Brain pericyte (primary cell): ENCODE measurements at places on chromosomes 16 and 17.

DNA sequence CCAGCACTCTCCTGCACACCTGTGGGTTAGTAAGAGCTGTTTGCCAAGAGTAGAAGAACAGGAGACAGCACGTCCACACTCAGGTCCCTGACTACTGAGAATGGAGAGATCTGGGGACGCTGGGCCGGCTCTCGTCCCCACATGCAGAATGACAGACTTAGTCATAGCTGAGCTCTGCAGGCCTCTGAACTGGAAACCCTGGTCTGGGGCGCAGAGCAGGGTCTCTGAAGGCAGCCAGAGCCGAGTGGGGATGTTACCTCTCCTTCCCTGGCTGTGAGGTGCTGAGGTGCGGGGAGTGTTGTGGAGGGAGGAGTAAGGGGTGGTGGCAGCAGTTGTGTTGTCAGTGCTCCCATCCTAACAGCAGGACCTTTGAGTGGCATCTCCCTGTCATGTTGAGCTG is 7.2 kb upstream of the JPT2 start:
- no peak for DNase-seq

DNA sequence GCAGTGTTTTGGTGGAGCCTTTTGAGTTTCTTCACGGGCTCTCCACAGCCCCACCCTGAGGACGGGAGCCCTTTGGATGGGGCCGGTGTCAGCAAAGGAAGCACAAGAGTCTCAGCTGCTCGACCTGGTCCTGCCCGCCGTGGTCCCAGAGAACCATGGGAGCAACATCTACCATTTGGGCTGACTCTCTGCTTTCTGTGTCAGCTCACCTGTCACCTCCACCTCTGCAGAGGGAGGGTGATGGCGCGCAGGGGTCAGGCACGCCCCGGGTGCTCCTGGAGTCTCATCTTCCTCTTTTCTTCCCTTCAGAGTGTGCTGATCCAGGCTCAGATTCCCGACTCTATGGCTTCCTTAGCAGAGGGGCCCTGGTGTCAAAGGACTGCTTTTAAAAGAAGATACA is 171.7 kb downstream of the LAT start:
- DNase-seq = no peak

- DNase-seq = no peak
Observed at GRCh38 chr16:46908540-46909372, 24.6 kb downstream of the GPT2 start.

DNA sequence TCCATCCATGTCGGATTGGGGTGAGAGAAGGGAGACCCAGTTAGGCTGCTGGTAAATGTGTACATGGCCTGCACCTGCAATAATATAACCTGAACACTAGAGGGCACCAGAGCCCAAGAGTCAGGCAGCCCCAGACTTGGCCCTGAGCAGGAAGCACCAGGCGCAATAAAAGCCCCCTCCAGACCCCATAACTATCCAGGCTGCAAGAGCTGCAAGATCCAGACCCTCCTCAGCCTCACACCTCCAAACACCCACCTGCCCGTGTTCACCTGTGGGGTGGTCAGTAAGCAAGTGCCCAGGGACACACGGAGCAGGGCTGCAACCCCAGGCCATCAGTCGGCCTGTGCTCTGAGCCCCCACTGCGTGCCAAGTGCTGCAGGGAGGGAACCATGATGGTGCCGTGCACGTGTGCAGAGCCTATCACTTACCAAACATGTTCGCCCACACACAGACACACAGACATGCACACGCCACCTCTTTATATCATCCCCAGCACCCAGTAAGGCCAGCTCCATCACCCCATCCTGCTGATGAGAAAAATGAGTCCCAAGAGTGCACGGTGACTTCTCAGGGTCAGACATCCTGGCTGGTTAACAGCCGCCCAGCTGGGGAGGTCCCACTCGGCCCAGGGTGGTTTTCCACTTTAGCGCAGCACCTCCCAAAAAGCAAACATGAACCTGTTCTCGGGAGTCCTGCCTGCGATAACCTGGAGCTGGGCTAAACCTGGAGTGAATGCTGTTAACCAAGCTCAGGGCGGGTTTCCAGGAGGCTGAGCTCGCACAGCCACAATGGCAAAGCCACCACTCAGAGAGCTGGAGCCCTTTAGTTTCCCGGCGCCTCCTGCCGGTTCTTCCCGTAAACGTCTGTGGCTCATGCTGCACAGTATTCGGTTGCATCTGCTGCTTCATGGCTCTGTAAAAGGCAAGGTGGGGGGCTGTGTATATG is 439.8 kb downstream of the SOX9 start:
- no peak for DNase-seq

GRCh38 chr16:11625769-11626168 is 39.0 kb upstream of the LITAF start:
- no peak for DNase-seq

GRCh38 chr16:85610059-85610445 is 3.1 kb upstream of the GSE1 start:
- DNase-seq = no peak

- DNase-seq = no peak
Observed at GRCh38 chr17:21385281-21385845, 9.2 kb downstream of the KCNJ12 start.

- no peak for DNase-seq
Observed at GRCh38 chr16:49057391-49057790, 224.2 kb downstream of the CBLN1 start.

DNA sequence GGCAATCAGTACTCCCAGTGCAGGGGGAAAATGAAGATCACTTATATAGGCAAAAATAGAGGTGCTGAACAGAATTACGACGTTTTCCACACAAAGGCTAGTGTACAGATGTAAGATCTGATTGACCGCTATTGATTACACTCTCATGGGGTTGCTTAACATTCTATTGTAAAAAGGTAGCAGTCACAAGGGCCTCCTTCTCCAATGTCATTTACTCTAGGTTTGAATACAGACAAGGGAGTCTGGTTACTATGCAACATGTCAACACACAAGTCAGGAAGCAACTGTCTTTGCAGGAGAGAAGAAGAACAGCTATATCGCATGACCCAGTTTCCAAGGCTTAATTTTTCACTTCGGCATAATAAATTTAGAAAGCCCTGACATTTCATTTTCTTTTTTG is 7.9 kb downstream of the KRT37 start:
- DNase-seq = no peak

GRCh38 chr17:37084372-37084771 is 135.6 kb downstream of the AATF start:
- no peak for DNase-seq

DNA sequence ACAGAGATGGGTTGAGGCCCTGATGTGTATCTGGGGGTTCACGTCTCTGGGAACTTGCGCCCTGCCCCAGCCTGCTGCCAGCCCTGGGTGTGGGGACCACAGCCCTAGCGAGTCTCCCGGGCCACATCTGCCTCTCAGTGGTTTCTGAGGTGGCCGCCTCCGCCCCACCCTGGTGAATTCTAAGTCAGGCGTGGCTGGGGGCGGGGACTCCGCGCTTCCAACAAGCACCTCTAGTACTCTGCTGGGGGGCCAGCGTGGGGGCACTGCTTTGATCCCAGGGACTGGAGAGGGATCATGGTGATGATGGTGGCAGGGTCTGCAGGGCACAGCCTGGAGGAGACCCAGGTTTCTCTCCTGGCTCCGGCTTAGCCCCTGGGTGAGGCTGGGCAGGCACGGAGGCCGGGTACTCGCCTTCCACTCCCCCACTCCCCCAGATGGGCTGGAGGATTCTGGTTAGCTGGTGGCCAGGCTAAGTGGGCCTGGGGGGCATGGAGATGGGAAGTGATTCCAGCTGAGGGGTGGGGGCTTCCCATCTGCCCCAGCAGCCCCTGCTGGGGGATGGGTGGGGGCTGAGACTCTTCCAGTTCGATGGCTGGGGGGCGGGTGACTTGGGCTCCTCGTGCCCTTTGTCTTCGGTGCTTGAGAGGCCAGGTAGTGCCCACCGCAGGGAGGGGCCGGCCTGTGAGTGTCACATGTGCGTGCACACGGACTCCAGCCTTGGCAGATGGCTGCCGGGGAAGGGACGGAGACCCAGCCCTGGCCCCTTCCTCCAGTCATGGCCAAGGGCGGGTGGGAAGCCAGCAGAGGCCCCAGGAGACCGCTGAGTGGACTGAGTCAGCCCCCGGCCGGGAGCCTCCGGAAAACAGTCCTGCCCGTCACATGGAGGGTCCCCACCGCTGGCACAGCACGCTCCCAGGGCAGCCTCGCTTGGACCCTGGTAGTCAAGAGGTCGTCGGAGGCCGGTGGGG is 3.9 kb downstream of the GLIS2 start:
- no peak for DNase-seq

GRCh38 chr16:73011926-73012325 is 36.0 kb downstream of the ZFHX3 start:
- DNase-seq = no peak

GRCh38 chr17:52738791-52739190 is 580.3 kb upstream of the CA10 start:
- no peak for DNase-seq

GRCh38 chr17:41777157-41777573 is 9.3 kb downstream of the JUP start:
- no peak for DNase-seq

DNA sequence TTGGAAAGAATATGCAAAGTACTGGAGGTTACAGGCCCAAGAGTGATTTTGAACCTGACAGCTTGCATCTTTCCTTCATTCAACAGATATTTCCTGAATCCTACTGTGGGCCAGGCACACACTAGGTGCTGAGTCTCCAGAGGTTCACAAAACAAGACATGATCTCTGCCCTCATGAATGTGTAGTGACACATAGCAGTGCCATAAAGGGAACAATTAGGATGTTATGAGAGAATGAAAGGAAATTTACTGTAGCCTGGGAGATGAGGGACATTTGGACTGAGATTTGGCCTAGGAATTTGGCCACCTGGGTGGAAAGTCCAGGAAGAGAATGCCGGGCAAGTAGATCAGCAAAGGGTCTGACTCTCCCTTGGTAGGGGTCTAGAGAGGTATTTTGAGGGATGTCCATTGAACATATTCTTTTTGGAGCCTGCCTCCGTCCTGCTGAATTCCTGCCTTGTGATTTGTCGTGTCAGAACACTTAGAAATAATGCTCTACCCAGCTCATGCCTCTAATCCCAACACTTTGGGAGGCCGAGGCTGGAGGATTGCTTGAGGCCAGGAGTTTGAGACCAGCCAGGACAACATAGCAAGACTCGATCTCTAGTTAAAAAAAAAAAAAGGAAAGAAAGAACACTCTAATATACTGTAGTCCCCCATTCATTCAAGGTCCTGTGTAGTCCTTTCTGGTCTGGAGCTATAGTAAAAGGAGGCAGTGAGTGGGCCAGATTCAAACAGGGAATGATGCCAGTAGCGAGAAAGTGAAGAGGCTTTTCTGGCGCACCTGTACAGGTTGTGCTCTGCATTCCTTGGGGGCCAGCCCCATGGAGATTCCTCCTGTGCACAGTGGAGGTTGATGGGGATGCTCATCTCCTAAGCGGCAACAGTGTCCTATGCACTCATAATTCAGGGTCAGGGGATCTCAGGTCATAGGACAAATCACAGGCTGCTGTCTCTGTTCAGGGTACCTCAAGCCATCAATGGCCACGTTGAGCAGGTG is 90.6 kb upstream of the CLEC18A start:
- DNase-seq = no peak

DNA sequence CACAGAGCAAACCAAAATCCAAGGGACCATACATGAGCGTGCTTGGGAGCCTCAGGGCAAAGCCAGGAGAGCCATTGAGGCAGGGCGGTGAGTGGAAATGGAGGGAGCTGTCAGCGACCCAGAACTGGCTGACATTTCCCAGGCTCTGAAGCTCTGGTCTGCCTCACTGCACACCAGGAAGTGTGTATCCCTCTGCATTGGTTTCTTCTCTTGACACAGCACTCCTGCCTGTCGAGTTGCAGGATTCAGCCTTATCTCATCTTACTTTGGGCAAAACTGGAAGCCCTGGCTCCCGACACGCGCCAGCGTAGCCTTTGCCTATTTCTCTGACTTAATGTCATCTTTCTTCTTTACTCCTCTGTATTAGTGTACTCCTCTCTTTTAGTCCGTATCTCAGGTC is 144.7 kb upstream of the HS3ST3A1 start:
- no peak for DNase-seq

DNA sequence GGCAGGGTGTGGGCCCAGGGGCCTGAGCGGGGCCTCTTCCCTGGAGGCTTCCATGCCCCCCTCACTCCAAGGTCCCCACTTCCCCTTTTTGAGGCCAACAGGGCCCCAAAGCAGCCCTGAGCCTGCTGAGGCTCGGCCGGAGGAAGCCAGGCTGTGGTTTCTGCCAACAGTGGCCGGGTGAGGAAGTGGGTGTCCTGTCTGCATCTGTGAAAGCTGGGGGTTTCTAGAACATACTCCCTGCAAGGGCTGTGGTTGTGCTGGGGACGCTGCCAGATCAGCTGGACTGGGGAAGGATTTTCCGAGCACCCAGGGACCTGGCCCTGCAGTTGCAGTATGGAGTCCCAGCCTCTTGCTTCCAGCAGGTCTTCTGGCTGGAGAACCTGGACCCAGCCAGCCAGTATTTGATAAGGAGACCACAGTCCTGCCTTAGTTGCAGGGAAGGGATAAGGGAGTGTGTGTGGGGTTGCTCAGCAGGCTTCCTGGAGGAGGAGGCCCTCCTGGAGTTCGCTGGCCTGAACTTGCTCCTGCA is 15.7 kb downstream of the ADCY7 start:
- no peak for DNase-seq

DNA sequence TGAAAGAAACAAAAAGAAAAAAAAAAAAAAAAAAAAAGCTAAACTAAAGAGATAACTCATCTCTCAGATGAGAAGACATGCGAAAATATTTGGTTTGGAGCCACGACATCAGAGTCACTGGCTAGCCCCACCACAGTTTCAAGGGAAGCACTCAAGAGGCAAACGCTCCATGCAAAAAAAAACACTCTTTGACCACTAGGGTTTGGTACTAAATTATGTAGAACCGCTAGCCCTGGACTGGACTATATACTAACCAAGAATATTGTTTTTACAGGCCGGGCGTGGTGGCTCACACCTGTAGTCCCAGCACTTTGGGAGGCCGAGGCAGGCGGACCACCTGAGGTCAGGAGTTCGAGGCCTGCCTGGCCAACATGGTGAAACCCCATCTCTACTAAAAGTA is 37.3 kb downstream of the METTL16 start:
- DNase-seq = no peak

- DNase-seq = no peak
Observed at GRCh38 chr17:50906443-50906842, 40.3 kb upstream of the TOB1 start.

DNA sequence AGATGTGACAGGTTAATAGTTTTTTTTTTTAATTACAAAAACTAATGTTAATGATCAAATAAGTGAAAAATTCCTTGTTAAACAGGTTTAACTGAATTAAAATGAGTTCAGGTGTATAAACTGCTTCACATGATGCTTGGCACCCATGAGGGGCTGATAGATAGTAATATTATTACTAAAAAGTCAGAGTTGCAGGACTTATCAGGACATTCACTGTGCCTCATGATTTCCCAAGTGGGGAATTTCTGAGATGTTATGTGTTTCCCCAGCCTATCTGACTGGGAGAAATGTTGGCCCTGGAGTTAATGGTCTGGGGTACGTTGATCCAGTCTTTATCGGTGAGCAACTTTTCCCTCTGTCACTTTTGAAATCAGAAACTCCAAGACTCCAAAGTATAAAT is 102.1 kb downstream of the PLCG2 start:
- DNase-seq = no peak

DNA sequence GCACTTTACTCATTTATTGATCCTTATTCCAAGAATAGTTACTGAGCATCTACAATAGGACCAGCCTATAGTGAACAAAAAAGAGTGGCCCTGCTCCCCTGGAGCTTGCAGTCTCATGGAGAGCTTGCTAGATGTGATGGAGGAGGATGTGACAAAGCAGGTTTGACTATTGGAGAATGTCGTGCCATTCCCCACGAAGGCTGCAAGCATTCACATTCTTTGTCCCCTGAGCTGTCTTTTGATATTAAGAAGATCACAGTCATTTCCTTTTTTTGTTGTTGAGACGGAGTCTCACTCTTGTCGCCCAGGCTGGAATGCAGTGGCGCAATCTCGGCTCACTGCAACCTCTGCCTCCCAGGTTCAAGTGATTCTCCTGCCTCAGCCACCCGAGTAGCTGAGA is 115.0 kb upstream of the ADAMTS18 start:
- DNase-seq = no peak
